ENCODE measurements at places on chromosomes 12 and 14.

GRCh38 chr12:59823567-59823966, 227.7 kb downstream of the SLC16A7 start:
- no peak for DNase-seq

- DNase-seq, result no peak
Measured at GRCh38 chr14:32825058-32825457, 113.6 kb upstream of the NPAS3 start.

DNA sequence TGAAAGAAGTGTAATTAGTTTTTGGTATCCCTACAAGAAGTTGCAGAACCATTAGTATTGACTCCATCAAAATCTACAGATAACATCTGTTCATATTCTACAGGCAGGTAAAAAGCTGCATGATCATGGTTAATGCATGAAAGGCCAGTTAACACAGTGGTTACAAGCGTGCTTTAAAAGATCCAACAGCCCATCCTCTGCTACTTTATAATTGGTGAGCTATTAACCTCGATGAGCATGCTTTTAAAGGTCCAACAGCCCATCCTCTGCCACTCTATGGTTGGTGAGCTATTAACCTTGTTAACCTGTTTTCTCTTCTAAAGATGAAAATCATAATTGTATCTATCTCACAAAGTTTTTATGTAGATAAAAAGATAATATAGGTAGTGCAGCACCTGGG, 289.3 kb downstream of the DUSP6 start:
- no peak for DNase-seq

- DNase-seq, result no peak
Measured at GRCh38 chr12:127548123-127548553, 718.8 kb upstream of the TMEM132C start.

DNA sequence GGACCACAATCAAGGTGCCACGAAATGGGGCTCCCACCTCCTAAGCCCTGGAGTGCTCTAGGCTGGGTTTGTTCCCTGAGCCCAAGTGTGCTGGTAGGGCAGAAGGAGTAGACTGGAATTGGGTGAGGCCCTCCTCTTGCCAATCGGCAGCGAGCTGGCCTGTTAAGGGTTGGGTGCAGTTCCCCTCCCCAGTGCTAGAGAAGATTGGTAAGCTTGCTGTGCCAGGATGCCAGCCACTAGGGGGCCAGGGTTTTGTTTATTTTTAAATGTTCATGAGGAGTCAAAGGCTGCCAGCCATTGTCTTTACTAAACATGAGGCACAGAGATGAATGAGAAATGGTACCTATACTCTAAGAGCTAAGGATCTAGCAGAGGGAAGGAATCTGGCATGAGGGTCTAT, 79.7 kb downstream of the SPTB start:
- no peak for DNase-seq
